ENCODE measurements at places on chromosomes 6 and 20.

DNA sequence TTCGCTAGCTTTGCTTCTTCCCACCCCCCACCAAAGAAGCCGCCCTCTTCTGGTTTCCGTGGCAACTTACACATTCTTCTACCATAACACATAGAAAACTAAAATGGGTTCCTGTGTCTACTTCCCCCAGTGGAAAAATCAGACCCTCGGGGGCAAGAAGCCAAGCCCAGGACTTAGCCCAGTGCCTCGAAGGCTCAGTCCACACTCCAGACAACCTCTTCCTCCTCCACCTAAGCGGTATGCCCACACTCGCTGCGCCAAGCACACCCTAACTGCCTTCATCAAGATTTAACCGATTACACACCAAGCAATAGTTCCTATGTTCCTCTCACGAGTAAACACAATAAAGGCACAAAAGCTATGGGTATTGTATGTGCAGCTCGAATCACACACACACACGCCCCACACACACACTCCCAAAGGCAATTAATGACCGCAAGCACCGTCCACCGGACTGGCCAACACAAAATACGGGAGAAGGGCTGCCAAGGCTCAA is 537 bp downstream of the PPIL4 start:
- DNase-seq, result peak; percentile 70

DNA sequence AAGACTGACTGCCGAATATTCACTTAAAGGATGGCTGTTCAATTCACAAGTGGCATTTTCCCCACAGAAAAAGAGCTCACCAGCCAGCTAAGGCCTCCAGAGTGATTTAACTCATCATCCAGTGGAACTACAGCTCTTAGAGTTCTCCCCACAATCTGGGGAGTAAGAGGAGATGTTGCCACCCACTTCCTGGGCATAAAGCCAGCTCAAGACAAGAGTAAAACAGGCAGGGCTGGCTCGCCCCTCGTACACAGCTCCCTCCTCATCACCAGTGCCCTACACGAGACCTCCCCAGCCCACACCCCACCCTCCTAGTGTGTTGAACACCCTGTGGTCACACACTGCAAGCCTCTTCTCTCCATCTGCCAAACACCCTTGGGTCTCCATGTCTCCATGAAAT is 47.2 kb upstream of the IPCEF1 start:
- DNase-seq, result no peak

- no peak for DNase-seq
These were observed 62.6 kb downstream of the BTBD3 start for GRCh38 chr20:11980263-11980662.

DNA sequence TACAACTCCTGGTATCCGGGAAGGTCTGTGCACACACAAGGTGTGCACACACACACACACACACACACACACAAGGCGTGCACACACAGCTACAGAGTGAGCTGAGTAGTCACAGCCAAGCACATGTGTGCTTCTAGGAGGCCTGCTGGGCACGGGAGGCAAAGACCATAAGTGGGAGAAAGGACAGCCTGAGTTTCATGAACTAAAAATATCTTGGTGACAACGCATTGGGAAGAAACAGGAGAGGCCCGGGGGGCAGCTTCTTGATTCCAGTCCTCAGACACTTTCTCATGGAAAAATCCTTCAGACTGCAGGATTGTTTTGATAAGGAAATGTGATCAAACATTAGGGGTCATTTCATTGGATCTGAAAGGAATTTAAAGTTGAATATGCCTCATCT is 2.6 kb downstream of the TRAF3IP2 start:
- DNase-seq, result no peak

- no peak for DNase-seq
These were observed 254.0 kb upstream of the GJE1 start for GRCh38 chr6:141878686-141879085.
